ENCODE measurements at places on chromosomes 12 and 14.

DNA sequence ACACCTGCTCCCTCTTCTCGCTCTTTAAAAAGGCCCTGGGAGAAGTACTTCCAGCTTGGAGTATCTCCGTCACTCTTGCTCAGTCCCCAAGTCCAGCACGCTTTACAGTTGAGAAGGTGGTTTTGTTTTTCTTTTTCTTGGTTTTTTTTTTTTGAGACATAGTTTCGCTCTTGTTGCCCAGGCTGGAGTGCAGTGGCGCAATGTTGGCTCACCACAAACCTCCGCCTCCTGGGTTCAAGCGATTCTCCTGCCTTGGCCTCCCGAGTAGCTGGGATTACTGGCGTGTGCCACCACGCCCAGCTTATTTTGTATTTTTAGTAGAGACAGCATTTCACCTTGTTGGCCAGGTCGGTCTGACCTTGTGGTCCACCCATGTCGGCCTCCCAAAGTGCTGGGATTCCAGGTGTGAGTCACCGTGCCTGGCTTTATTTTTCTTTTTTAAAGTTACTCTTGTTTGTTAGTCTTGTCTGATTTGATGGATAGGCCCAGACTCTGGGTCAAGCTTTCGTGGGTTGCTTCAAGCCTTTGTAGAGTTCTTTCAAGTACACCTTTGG, 1.9 kb downstream of the TDRD9 start:
- DNase-seq, result no peak

- DNase-seq, result no peak
Measured at GRCh38 chr12:109587921-109588320, 14.3 kb downstream of the MVK start.

DNA sequence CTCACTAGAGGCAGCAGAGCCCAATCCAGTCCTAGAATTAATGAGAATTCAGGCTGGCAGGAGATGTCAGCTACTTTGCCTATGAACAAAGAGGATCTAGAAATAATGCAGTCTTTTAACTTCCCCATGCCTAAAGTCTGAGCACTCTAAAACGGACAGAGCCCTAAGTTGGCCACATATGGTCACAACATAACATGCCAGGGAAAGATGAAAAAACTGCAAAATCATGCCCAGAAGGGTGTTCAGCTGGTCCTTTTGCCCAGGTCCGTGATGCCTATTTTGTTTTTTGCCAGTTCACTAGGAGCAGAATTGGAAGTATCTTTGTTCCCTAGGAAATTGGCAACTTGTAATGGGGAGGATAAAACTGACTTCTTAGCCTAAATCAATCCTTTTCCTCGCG, 20.3 kb upstream of the LMNTD1 start:
- peak; percentile 19 for DNase-seq

- no peak for DNase-seq
Measured at GRCh38 chr14:26738571-26738970, 140.7 kb upstream of the NOVA1 start.

- DNase-seq, result no peak
Measured at GRCh38 chr14:50083467-50084337, 32.7 kb downstream of the VCPKMT start.

DNA sequence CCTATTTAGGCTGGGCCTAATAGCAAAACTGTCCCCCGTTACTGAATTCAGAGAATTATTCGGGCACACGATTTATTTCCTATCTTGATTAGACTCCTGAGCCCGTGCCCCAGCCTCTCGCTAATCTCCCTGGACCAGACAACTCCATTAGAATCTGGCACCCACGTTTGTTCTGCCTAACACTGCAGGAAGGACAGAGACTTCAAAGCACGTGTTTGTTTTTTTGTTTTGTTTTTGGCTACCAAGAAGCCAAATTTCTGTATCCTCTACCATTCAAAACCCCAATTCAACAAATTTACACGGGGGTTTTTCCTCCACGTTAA, 4.8 kb downstream of the USP44 start:
- no peak for DNase-seq
